ENCODE measurements at places on chromosomes 3 and 15. TPM values are rescaled to one million over a fixed set of nuclear protein-coding genes. Genes with fewer than 3 reads are reported as not detected.

The CTXN2 gene
- not detected for total RNA-seq

The LINGO1 gene
- total RNA-seq, result 0.81 TPM

The GOLGA8S gene
- total RNA-seq, result 0.16 TPM

The GRIP2 gene
- 40.1 TPM for total RNA-seq

The IQCF5 gene
- total RNA-seq, result not detected

- DNase-seq, result no peak
These were observed 799.8 kb downstream of the NSUN3 start for GRCh38 chr3:94862703-94863102.

GRCh38 chr3:122912772-122913538 is 114.6 kb downstream of the SEMA5B start:
- DNase-seq, result no peak

DNA sequence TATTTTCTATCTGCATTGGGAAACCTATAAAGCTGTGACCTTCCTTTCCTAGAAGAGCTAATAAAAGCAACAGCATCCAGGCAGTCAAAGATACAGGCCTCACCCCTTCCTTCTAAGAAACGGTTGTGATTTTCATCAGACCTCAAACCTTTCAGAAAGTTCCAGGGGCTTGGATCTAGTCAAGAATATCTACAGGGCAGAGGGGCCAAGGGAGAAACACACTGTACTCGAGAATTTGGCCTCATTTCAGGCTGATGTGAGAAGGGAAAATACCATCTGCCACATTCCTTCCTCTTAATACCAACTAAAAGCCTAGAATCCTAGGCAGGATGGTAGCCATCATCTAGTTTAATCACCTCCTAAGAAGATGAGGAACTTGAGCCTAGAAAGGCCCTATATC is 24.5 kb upstream of the BCL6 start:
- no peak for DNase-seq

- no peak for DNase-seq
These were observed 57.2 kb downstream of the KIF9 start for GRCh38 chr3:47225310-47225906.

DNA sequence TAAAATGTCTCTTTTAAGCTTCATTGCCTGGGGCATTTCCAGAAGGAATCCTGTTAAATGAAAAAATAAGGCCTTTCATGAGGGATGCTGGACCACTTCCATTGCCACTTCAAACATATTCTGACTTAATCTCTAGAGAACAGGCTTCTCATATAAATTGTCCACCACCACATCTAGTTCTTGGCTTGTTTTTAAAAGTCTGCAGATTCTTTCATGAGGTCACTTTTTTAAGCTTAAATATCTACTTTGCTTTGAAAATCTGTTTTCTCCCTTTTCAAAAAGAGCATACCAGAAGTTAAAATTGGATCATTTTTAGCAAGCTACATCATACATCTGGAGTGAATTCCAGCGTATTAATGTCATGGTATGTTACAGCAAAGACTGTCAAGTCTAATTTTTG is 131.6 kb downstream of the C3orf70 start:
- DNase-seq, result no peak

GRCh38 chr3:197519801-197520211 is 36.0 kb downstream of the BDH1 start:
- no peak for DNase-seq

GRCh38 chr3:12235691-12236090 is 53.2 kb upstream of the PPARG start:
- no peak for DNase-seq

DNA sequence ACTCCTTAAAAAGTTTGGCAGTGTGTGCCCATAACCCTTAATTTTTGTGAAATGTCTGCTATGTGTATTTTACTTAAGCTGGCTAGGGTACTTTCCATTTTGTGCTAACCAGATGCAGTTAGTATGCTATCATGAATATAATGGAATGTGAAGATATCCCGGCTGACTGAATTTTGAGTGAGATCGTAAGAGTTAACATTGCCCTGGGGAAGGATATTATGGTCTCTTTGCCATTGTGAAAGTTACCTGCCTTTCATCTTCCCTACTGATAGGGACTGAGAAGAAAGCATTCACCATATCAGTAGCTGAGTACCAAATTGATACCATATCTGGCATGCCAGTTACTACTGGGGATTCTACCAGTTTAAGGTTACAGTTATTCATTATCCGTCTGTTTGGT is 243.2 kb downstream of the UBE2E2 start:
- no peak for DNase-seq

GRCh38 chr3:153210146-153210545 is 48.1 kb downstream of the RAP2B start:
- no peak for DNase-seq

Measured in Right ventricle myocardium superior (tissue), 1 donor.